Stimulated activated CD4-positive, alpha-beta T cell treated with anti-CD3 and anti-CD28 coated beads, Interleukin-12 subunit alpha, Interleukin-12 subunit beta, amount 100 ng/mL, for 4 hours (primary cell): ENCODE measurements at places on chromosomes 16 and 17.

DNA sequence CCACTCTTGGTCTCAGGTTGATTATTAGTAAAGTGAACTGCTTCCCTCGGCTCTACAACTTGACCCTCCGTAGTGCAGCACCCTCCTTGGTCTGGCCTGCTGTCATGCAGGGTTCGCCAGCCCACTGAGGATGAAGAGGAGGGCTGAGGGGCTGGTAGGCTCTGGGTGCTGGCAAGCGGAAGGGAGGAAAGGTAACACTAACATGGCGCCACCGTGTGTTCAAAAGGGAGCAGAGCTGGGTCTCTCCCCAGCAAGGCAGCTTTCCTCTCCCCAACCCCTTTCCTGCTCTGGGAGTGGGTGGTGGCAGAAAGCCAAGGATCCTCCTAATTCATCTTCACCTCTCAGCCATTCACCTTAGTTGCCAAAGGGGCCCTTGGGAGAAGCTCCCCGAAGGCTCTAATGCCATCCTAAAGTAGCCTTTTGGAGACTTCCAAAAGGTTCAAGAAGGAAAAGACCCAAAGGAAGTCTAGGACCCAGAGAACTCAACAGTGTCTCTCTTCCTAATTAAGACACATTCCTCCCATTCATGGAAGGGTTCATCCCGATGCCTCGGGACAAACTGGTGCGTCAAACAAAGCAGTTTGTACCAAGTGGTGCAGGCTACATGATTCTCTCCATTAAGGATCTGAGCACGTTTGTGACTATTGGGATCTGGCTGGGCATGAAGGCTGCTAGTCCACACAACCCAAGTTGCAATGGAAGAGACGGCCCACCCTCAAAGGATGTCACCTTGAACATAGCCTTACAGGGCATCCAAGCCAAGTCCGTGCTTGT is 90.8 kb upstream of the TOB1 start:
- peak; percentile 62 for DNase-seq

GRCh38 chr17:45289301-45290268 is 27.2 kb downstream of the MAP3K14 start:
- DNase-seq, result no peak

GRCh38 chr17:77830816-77831473 is 127.6 kb upstream of the TNRC6C start:
- no peak for DNase-seq

GRCh38 chr16:89821438-89822187 is 5.2 kb upstream of the FANCA start:
- no peak for DNase-seq

GRCh38 chr16:71276589-71277334 is 12.4 kb downstream of the CMTR2 start:
- DNase-seq, result no peak

- no peak for DNase-seq
These were observed 19.3 kb upstream of the ERN1 start for GRCh38 chr17:64149196-64149595.

GRCh38 chr17:11643851-11644250 is 45.6 kb downstream of the DNAH9 start:
- DNase-seq, result no peak

- no peak for DNase-seq
These were observed 12.2 kb upstream of the CAPN15 start for GRCh38 chr16:515175-515938.

- DNase-seq, result no peak
These were observed 1.4 kb upstream of the CYB561 start for GRCh38 chr17:63447471-63448009.

DNA sequence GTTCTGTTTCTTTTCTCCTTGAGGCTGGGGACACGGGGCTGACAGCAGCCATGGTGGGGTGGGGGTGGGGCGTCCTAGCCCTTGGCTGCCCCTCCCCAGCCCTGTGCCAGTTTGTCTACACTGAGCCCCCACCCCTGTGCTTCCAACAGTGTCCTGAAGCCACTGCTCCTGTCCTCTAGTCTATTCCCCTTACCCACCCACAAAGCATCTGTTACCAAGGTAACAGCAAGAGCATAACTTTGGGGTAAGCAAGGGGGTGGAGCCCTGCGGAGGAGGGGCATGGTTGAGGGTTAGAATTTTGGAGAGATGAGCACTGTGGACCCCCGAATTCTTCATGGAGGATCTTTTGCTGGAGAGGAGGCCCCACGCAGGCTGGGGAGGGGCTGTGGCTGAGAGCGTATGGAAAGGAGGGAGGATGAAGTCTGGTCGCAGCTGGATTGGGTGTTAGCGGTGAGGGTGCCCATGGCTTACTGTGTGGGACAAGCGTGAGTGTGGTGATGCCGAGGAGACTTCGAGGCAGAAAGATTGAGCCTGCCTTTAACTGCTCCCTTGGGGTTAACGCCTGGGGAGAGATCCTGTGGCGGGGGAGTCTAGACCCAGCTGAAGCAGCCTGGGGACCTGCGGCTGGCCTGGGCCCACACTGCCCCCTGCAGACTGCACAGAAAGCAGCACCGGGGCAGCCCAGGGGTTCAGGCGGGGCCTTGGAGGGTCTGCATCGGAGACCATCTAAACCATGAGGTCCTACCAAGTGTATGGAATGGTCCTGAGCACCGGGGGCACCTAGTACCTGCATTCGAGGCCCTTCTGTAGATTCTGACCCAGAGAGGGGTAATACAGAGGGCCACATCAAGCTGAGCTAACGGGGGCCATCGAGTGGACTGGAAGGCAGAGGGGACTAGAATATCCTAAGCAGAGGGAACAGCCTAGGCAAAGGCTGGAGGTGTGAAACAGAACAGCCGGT is 6.1 kb upstream of the STAC2 start:
- DNase-seq, result peak; percentile 51

GRCh38 chr16:84689111-84689510 is 10.7 kb upstream of the USP10 start:
- no peak for DNase-seq

DNA sequence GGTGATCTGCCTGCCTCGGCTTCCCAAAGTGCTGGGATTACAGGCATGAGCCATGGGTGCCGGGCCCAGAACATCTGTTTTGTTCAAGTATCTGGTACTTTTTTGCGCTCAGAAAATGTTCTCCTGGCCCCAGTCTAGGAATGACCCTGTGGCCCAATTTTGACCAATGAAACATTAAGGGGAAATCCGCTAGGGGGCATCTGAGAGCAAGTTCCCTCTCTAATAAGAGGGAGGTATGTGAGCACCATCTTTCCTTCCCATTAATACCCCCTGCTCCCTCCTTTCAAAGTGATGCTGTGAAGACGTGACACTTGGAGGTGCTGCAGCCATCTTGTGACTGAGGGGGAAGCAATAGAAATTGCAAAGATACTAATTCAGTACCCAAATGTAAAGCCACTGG is 16.5 kb upstream of the CLEC3A start:
- no peak for DNase-seq

DNA sequence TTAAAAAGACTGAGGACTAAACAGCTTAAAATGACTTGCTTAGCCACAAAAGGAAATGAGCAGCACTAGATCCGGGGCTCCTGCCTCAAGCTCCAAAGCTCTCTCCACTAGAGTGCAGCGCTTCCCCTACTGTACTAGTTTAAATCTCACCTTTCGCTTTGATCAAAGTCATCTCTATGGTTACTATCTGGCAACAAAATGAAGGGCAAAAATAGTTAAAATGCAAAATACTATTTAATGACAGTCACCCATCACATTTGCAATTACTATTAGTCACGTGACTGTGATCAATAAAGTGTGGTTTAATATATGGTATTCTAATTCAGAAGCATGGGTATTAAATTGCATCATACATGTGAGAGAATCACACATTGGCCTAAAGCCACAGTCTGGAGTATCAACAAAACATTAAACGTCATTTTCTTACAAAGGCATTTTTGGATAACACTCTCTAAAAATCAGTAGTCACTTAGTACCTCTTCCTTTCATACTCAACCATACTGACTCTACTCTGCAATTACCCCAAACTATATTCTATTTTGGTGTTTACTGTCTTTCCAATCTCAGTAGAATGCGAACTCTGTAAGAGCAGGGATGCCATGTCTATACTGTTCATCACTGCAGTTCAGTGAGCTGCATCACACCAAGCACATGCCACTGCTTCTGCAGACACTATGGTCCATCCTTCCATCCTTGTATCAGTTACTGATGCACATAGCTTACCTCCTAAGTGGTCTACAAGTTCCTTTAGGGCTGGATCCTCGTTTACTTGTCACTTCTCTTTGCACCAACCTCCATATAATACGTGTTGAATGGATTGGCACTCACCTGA is 6.2 kb downstream of the PSMD12 start:
- no peak for DNase-seq

GRCh38 chr16:57045694-57046381 is 46.5 kb upstream of the CPNE2 start:
- no peak for DNase-seq

DNA sequence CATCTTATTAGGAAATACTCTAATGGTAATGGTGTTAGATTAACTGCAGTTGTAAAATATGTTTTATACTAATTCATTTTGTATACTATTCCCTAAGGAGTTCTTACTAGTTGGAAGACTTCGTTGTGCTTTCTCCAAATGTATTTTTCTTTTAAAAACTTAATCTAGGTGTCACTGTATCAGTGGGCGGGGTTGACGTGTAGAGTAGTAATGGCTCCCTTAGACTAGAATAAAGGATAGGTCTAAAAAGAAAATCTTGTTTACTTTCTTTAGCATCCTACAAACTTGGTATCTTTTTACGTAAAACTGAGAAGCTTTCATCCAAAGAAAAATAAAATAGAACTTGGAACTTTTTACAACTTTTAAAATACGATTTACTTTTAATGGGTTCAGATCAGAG is 55.0 kb upstream of the MRC2 start:
- no peak for DNase-seq

DNA sequence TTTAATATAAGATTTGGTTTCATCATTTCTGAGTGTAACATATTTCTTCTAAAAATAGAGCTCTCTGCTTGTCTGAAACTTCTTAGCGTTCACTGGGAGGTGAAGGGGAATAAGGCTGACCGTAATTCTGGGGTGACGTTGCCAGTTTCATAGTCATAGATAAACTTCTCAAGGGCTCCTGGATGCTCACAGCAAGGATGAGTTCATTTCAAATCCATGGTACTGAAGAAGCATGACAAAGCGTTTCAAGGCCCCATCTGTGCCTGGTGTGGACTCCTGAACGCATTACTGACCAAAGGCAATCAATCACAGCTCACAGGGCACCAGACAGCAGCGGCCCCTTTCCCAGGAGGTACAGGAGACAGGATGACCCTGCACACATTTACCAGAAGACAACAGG is 12.0 kb upstream of the EVPL start:
- DNase-seq, result no peak

- DNase-seq, result peak; percentile 76
These were observed 7.5 kb downstream of the LDHD start for GRCh38 chr16:75108792-75109731.

DNA sequence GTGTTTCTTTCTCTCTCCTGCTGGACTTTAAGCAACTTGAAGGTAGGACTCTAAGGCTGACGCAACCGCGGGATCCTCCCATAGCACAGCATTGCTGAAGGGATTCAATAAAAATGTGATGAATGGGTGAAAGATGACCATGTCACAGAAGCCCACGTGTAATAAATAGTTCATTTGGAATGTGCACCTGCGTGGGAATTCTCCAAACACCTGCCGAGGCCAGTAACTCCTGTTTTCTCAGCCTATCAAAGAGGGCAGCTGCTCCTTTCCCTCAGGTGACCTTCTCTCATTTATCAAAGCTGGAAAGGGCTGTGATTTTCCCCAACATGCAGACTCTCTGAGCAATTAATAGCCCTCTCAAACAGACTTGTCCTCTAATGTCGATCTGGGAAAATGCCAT is 235.7 kb downstream of the STX8 start:
- DNase-seq, result no peak

DNA sequence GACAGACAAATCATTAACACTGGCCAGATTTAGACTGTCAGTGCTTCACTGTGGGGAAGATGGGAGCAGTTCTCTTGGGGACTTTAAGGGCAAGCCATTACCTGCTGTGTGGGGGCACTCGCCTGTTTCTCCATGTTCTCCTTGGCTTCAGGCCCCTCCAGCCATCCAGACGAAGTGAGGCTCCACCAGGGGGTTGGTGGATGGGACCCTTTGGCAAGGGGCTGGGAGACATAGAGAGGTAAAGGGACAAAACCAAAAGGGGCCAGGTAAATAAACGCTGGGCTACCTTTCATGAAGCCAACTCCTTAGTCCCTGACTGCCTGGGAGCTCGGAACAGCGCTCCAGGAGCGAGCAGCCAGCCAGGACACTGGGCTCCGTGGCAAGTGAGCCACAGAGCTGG is 14.0 kb downstream of the TBX4 start:
- DNase-seq, result no peak
